Cortex of kidney (tissue), 1 donor: ENCODE measurements at places on chromosomes 1 and 21.

- no peak for DNase-seq
These were observed 47.9 kb upstream of the BCAR3 start for GRCh38 chr1:93729502-93729901.

- DNase-seq = no peak
These were observed 30.6 kb upstream of the NEK7 start for GRCh38 chr1:198125995-198126735.

GRCh38 chr1:207336559-207337467, 15.3 kb downstream of the CD55 start:
- no peak for DNase-seq

DNA sequence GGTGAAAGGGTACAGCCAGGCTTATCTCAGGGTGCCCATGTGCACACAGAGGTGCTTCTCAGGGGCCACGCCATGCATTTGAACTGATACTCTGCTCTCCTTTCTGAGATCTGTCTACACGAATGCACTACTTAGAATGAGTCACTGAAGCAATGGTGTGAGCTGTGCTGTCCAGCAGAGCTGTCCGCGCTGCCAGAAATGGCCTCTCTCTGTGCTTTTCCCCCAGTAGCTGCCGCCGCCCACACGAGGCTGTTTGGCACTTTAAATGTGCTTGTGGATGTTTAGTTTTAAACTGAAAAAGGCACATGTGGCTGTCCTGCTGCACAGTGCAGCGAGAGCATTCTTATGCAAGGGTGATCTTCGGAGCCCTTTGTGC, 87.1 kb upstream of the COL6A1 start:
- no peak for DNase-seq

- no peak for DNase-seq
These were observed 141.6 kb downstream of the KCNT2 start for GRCh38 chr1:196466654-196467053.

DNA sequence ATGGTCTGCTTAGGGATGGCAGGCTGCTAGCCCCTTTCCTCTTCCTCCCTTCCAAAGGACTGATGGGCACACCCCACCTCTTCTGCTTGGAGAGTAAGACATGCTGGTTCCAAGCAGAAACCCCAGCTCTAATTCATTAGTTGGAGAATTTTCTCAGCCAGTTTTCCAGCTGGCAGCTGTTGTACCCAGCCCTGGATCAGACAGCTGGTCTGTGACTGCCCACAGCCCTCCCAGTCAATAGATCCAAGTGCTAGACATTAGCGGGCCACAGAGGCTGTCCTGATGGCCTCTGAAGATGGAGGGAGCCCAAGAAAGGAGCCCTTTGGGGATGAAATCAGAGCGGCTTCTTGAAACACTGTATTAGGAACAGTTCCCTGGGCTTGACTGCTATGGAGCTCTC, 35.8 kb downstream of the ACOT11 start:
- DNase-seq = no peak

DNA sequence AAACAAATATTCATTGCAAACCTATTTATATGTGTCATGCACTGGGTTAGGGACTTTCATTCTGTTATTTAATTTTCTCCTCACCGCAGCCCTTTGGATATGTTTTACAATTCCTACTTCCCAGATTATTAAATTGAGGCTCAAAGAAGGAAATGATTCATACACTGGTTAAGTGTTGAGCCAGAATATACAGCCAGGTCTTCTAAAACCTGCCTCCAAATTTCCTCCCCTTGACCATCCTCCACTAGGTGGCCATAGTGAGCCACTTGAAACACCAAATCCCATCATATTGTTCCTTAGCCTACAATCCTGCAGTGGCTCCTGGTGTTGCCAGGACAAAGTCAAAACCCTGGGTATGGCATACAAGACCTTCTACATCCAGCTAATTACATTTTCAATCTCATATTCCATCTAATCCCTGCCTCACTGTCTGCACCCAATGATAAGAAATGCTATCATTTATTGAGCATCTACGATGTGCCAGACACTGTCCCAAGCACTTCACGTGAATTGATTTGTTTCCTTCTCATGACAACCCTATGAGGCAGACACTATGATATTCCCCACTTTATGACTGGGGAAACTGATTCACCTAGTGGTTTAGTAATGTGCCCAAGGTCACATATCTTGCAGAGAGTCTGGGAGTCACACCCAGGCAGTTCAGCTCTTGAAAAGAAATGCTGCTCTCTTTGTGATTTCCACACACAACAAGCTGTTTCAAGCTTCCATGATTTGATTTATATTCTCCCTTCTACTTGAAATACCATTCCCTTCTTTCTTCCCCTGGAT, 23.6 kb upstream of the KIRREL1 start:
- no peak for DNase-seq

- no peak for DNase-seq
These were observed 23.0 kb downstream of the MARK1 start for GRCh38 chr1:220550811-220551399.

DNA sequence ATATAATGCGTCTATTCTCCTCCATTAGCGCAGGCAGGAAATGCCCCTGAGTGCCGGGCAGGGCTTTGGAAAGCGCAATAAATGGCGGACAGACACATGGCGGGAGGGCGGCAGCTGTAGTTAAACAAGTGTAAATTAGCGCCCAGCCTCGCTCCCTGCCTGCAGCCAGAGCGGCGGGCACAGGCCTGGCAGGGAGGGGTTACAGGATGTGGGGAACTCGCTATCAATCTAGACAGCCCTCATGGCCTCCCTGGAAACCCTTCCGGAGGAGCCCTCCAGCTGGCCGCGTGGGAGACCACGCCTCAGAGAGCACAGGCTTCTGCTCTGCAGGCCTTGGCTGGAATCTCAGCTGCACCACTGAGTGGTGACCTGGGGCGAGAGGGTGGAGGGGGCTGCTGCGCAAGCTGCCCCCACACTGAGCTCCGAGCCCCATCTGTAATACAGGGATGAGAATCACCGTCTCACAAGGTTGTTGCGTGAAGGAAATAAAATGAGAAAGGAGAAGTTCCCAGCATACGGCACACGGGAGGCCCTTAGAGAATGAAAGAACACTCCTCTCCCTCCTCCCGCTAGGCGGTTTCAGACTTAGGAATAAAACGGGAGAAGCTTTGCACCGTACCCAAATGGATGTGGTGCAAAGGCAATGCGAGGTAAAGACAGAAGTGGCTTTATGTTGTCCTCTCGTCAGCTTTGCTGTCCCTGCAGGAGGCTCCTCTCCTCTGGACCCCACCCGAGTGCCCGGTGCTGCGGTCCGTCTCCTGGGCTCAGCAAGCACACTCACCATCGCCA, 167.2 kb upstream of the POU3F1 start:
- DNase-seq = no peak

DNA sequence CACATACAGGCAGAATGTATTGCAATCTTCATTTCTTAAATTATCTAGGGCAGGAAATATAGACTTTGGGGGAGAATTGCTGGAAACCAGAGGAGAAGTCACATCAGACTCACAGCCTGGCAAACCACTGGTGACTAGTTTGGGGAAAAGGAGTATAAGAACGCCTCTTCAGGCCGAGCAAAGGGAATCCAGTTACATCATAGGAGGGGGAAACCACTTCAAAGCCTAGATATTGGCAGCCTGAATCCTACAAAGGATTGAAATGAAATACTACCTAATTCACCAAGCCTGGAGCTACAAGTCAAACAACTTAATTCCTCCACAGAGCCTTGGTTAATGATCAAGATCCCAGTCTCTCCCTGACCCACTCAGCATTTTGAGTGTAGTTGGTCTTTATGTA, 121.7 kb downstream of the SLC30A10 start:
- DNase-seq = no peak

DNA sequence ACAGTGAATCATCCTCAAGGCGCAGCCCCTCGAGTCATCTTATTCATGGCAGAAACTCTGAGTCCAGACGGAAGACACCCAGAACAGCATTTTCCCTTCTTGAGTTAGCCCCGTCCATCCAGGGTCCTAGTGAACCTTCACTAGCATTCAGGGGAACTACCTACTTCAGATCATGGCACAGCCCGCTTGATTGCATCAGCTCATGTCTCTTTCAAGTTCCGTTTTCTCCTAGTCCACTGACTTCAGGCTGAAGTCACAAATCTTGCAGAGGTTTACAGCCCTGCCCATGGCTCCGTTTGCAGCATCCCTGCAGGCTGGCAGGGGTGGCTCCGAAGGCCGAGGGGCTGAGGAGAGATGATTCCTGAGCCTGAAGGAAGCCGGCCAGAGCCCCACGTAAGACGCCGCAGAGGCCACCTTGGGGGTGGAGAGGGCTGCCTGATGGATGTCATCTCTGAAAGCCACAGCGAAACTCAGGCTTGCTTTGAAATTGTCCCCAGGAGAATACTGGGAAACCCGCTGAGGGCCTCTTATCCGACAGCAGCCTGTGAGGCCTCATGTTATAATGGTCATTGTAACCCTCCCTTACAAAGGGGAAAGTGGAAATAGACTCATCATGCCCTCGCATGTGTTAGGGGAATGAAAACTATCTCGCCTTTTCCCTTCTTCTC, 310.2 kb upstream of the AJAP1 start:
- no peak for DNase-seq

- DNase-seq = no peak
These were observed 1.3 kb downstream of the DYRK1A start for GRCh38 chr21:37367703-37368540.

GRCh38 chr1:31667065-31667785, 22.5 kb upstream of the PEF1 start:
- no peak for DNase-seq

GRCh38 chr1:207026104-207026534, 6.4 kb downstream of the C1orf116 start:
- DNase-seq = no peak

DNA sequence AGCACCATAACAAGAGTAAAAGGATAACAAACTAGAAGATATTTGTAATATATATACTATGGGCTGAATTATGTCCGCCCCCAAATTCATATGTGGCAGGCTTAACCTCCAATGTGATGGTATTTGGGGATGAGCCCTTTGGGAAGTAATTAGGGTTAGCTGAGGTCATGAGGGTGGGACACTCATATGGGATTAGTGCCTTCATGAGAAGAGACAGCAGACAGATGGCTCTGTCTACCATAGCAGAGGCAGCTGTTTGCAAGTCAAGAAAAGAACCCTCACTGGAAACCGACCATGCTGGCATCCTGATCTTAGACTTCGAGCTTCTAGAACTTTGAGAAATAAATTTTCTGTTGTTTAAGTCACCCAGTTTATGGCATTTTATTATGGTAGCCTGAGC, 303.6 kb downstream of the LMO4 start:
- DNase-seq = no peak

GRCh38 chr1:116852367-116852766, 57.3 kb upstream of the PTGFRN start:
- DNase-seq = no peak

GRCh38 chr21:41809891-41810596, 43.2 kb upstream of the RIPK4 start:
- no peak for DNase-seq

DNA sequence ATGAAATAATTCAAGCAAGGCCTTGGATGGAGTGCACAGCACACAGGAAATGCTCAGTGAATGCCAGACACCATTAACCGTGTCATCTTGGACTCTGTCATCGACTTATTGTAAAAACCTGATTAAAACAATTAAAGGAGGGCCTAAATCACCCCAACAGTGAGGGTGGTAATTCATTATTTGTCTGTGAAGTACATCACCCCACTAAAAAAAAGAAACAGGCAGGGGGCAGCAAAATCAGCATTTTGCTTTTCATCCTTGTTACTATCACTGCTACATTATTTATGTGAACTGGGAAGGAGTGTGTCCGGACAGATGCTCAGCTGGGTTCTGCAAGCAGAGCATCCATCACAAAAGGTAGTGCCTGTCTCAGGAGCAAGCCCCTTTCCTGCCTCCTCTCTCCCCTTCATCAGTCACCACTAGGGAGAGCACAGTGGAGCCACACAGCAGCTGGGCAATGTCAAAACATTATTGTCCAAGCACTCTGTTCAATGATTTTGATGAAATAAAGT, 98.5 kb downstream of the RERE start:
- DNase-seq = no peak

- no peak for DNase-seq
These were observed 9.8 kb upstream of the RHBG start for GRCh38 chr1:156359249-156359648.

DNA sequence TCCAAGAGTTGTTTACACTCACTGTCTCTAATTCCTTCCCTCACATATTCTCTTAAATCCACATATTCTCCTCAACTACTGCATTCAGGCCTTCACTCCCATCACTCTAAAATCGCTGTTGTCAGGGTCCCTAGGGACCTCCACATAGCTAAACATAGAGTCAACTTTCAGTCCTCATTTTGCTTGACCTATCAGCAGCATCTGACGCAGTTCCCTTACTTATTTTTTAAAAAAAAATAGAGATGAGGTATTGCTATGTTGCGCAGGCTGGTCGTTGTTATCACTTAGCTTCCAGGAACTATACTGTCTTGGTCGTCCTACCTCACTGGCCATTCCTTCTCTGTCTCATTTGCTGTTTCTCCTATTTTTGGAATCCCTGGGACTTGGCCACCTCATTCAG, 11.7 kb upstream of the PLEKHO1 start:
- no peak for DNase-seq

DNA sequence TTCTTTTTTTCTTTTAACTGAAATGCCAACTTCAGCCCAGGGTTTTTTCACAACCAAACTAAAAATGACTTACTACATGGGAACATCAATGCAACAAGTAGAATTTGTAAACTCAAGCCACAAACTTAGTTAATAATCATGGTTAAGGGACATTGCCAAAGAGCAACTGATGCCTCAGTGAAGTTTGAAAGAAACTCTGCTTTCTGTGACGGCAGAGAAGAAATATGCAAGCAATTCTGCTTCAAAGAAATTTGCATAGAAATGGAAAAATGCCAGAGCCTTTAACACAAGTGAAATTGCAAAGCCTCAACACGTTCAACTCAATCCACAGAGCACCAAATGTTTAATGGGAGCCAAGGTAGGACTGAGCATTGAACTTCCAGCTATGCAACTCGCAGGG, 5.0 kb upstream of the CHD5 start:
- no peak for DNase-seq

DNA sequence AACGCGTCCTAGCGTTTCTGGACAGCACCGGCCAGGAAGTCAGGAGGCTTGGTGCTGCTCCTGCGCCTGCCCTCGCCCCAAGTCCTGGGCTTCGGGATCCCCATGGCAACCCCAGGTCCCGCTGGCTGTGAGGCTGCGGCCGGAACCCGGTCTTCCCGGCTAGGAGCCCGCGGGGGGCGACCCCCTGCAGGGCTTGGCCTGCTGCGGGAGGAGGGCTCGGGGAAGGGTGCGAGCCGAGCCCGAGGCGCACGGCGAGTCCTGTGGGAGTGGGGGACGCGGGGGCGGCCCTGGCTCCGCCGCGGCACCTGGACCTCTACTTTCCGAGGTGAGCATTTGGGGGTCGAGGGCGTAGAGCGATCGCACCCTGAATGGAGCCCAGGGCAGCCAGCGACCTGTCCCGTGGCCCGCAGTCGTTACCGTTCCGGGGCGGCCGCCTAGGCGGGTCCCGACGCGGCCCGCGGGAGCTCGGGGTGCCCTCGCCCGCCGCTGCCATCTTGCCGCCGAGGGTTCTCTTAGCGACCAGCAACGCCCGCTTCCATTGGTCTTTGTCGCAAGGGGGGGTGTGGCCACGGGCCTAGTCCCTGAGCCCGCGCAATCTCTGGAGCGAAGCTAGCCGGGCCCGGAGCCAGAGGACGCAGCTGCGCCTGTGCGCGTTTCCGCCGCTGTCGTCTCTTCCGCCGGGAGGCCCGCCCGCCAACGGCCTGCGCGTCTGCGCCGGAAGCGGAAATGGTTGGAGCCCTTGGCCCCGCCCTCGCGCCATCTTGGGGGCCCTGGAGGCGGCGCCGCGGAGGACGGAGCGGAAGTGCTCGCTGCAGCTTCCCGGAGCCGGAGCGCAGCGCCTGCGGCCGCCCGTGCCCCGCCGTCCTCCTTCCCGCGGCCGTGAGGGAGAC, at the start of the genes MORN1 and RER1:
TSS of gene MORN1 (minus strand) at position 514 of the 890 bp plus-strand sequence. CDS start at position 493, 21 bp downstream.
TSS of gene RER1 (plus strand) at position 801 of the 890 bp plus-strand sequence. CDS start 3,950 bp downstream, outside the sequence.
- DNase-seq = peak; percentile 64

- DNase-seq = no peak
These were observed 163.6 kb upstream of the ARHGEF16 start for GRCh38 chr1:3290915-3291314.
